Endothelial cell of umbilical vein (primary cell): ENCODE measurements at places on chromosomes 16 and 17.

- peak; percentile 7 for DNase-seq
These were observed 62.2 kb downstream of the DHRS7C start for GRCh38 chr17:9729034-9729650.

GRCh38 chr17:72618001-72618509 is 474.4 kb downstream of the SLC39A11 start:
- DNase-seq = no peak

DNA sequence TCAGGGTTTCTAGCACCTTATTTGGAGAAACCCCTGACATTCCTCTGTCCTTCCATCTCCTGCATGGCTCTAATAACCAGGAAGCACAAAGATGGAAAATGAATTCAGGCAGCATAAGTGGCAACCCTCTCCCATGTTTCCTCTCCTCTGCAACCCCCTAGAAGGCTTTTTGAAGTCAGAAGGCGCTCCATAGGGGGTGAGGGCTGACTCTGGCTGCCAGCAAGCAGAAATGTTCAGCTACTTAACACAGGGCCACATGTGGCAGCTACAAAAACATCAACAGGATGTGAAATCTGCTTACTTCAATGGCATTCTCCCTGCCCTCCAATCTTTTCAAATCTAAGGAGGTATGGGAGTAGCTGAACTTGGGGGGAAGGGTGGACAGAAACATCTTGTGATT is 55.2 kb upstream of the IRX5 start:
- no peak for DNase-seq

DNA sequence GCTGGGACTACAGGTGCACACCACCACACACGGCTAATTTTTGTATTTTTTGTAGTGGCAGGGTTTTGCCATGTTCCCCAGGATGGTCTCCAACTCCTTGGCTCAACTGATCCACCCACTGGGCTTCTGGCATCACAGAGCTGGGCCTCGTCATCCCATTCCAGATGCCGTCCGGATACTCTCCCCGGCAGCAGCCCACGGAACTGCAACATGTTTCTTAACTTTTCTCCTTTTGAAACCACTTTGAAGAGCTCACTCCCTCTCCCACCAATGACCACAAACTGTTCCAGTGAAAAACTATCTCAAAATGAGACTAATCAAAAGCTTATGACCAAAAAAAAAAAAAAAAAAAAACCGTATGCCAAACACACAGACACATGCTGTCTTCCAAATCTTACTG is 17.6 kb downstream of the PEMT start:
- DNase-seq = no peak

- no peak for DNase-seq
These were observed 8.4 kb upstream of the CDRT4 start for GRCh38 chr17:15475631-15476354.
